ENCODE measurements at places on chromosomes 2 and 18. TPM values are rescaled to one million over a fixed set of nuclear protein-coding genes. Genes with fewer than 3 reads are reported as not detected.

The TDRD15 gene
- total RNA-seq, result 0.08 TPM

The C2orf66 gene
- not detected for total RNA-seq

The CLIP4 gene
- 31.2 TPM for total RNA-seq

The LYPD6 gene
- 11.2 TPM for total RNA-seq

The LOXL3 gene
- total RNA-seq, result 13.3 TPM

The SRD5A2 gene
- total RNA-seq, result 0.52 TPM

The CD8A gene
- not detected for total RNA-seq

The TTR gene
- 3,184 TPM for total RNA-seq

The BIN1 gene
- total RNA-seq, result 109 TPM

The GCA gene
- total RNA-seq, result 43.2 TPM

The TXNDC9 gene
- 48.4 TPM for total RNA-seq

The CNGA3 gene
- total RNA-seq, result 0.13 TPM

The IL18RAP gene
- 0.80 TPM for total RNA-seq

The C1GALT1C1L gene
- total RNA-seq, result not detected

The RAX gene
- total RNA-seq, result not detected

The CDK15 gene
- total RNA-seq, result 4.0 TPM

The LRATD1 gene
- total RNA-seq, result 35.1 TPM

The DNPEP gene
- 72.0 TPM for total RNA-seq

The RFTN2 gene
- total RNA-seq, result 8.7 TPM

The NEU2 gene
- total RNA-seq, result not detected

The FOXI3 gene
- total RNA-seq, result not detected

The KLHL14 gene
- 0.57 TPM for total RNA-seq

The IHH gene
- 23.1 TPM for total RNA-seq

The ADAM23 gene
- 2.0 TPM for total RNA-seq

The POTEI gene
- total RNA-seq, result 1.9 TPM

The EML6 gene
- total RNA-seq, result 4.0 TPM

The TUBA3D gene
- total RNA-seq, result 126 TPM

The APOB gene
- 804 TPM for total RNA-seq

The LCLAT1 gene
- total RNA-seq, result 13.6 TPM

The CPO gene
- total RNA-seq, result 0.36 TPM

The METTL4 gene
- 16.0 TPM for total RNA-seq

The CFAP65 gene
- 0.12 TPM for total RNA-seq

The KCMF1 gene
- total RNA-seq, result 63.0 TPM

Measured in hepatocyte (in vitro differentiated cells).